Stimulated activated CD4-positive, alpha-beta T cell treated with anti-CD3 and anti-CD28 coated beads, Interleukin-12 subunit alpha, Interleukin-12 subunit beta, amount 100 ng/mL, for 4 hours (primary cell): ENCODE measurements at places on chromosomes 11 and 22.

GRCh38 chr11:102680945-102681344, 24.6 kb downstream of the MMP27 start:
- no peak for DNase-seq

DNA sequence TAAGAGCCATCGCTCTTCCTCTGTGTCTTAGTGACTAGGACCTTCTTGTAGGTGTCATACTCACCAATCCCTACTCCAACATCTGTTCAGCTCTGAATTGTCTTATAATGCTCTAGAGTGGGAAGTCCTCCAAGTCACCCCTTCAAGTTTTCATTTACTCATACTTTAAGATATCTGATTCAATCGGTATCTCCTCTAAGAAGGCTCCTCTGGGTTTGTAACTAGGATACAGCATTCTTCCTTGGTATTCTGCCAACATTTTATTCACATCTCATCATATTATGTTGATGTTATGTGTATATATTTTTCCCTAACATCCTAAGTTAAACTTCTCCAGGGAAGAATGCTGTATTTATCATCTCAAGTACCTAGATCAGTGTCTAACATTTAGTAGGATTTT, 662.1 kb downstream of the NTM start:
- DNase-seq: no peak

DNA sequence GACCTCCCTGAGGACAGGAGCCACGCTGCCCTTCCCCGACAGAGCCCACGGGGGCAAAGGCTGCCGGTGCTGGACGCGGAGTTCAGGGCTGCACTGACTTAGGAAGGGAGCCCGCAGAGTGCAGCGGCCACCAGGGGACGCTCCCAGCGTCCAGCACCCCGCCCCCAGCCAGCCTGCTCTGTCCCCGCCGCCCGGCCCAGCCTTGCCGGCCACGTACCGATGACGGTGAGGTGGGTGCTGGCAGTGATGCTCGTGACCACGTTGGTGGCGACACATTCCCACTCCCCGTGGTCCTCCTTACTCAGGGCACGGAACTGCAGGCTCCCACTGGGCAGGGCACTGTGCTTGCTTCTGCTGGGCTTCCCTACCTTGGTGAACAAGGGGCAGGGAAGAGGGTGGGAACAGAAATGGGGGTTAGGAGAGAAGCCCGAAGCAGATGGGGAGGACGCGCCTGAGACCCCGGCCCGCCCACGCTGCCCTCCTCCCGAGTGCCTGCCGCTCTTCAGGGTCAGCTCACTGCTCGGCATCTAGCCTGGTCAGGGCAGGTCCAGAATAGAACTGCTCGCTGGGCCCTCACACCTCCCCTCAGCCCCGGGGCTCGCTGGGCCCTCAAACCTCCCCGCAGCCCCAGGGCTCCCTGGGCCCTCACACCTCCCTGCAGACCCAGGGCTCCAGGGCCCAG, 25.9 kb downstream of the IGSF9B start:
- DNase-seq: no peak

- no peak for DNase-seq
Observed at GRCh38 chr11:130024361-130024760, 21.7 kb upstream of the PRDM10 start.

DNA sequence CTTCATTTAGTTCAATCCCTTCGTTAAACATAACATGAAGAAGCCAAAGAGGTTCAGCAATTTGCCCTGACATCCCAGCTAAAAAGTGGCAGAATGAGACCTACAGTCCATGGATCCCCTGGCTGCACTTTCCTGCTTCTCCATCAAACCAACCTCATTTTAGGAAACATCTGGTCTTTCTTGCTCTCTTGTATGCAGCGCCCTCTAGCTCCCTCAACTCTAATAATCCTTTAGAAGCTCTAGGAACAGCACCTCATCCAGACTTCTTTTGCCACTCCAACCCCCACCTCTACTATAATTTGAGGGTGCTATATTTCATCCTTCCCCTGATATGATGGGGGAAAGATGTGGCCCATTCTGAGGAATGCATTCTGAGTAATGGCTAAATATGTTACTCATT, 7.4 kb downstream of the CNTF start:
- no peak for DNase-seq

GRCh38 chr11:88115828-88116755, 59.2 kb downstream of the RAB38 start:
- no peak for DNase-seq
